ENCODE measurements at places on chromosomes 6 and 20. TPM values are rescaled to one million over a fixed set of nuclear protein-coding genes. Genes with fewer than 3 reads are reported as not detected.
A peak's percentile ranks its signal among the peaks of the same experiment; 100 is the strongest.

Gene PAK5
- total RNA-seq: 6.8 TPM

GRCh38 chr20:45100563-45101245, at the start of gene KCNS1:
TSS of gene KCNS1 (minus strand) at chr20:45101127. CDS start at chr20:45099236, 1,891 bp downstream.
- H3K36me3 ChIP-seq: no peaks in the 10 kb centered on the region
- peak; percentile 83 for DNase-seq
- H3K4me1 ChIP-seq: no peaks in the 10 kb centered on the region
- H3K27ac ChIP-seq: no peak within 1 kb of the TSS
- H3K4me3 ChIP-seq: no peak within 1 kb of the TSS
- H3K27me3 ChIP-seq: peaks cover 15% of the 10 kb centered on the region

Gene PI3
- not detected for total RNA-seq

- H3K4me3 ChIP-seq: no peak overlapping the region
- no peak for DNase-seq
- H3K27ac ChIP-seq: no peak overlapping the region
Measured at GRCh38 chr20:37228082-37228481, 33.5 kb downstream of the GHRH start.

Gene LCA5
- 5.3 TPM for total RNA-seq

Gene E2F3
- total RNA-seq: 10.1 TPM

Gene RBM24
- total RNA-seq: 4.9 TPM

DNA sequence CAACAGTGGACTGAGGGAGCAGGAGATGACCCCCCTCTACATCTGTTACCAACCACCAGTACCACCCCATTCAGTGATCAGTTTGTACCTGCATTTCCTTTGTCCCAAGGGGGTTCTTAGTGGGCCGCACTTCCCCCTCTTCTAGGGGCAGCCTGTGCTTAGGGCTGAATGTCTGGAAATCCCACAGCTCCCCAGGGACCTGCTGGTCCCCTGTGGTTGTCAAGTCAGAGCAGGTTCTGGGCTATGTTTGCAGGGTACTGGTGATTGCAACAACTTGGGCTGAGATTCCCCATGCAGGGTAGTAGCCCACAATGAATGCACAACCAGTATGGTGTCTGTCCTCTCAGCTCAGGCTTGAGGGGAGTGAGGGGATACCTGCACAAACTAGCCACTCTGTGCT, 39.7 kb upstream of the COL10A1 start:
- H3K27me3 ChIP-seq: no peaks in the 10 kb centered on the region
- no peak overlapping the region for H3K27ac ChIP-seq
- H3K4me1 ChIP-seq: no peaks in the 10 kb centered on the region
- H3K4me3 ChIP-seq: no peak overlapping the region
- peaks cover 6% of the 10 kb centered on the region for H3K36me3 ChIP-seq

Gene TNNC2
- 0.64 TPM for total RNA-seq

GRCh38 chr6:78631976-78632375, 235.4 kb upstream of the IRAK1BP1 start:
- H3K27me3 ChIP-seq: no peaks in the 10 kb centered on the region
- no peaks in the 10 kb centered on the region for H3K36me3 ChIP-seq
- no peaks in the 10 kb centered on the region for H3K4me1 ChIP-seq

DNA sequence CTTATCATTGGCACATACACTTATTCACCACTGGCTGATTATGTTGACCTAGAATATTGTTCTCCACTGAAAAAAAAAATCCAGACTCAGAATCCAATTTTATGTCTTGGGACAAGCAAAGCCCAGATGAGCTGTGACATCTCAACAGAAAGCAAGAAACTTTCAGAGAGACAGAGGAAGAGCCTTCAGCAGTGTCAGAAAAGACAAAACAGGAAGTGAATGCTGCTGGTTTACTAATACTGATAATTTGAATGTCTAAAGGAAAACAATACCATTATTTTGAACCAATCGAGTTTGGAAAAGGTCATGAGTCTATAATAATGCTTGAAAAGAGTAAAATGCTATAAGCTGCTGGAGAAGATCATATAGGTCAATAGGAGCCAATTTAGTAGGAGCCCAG, 179.8 kb upstream of the RIMS1 start:
- H3K27ac ChIP-seq: no peak overlapping the region
- DNase-seq: no peak
- H3K4me1 ChIP-seq: no peaks in the 10 kb centered on the region
- H3K27me3 ChIP-seq: peaks cover 1% of the 10 kb centered on the region
- H3K36me3 ChIP-seq: no peaks in the 10 kb centered on the region

- no peaks in the 10 kb centered on the region for H3K27me3 ChIP-seq
- no peak overlapping the region for H3K27ac ChIP-seq
- no peak overlapping the region for H3K4me3 ChIP-seq
- peaks cover 5% of the 10 kb centered on the region for H3K36me3 ChIP-seq
Measured at GRCh38 chr6:69816569-69816968, 19.8 kb upstream of the LMBRD1 start.

Gene NOX3
- total RNA-seq: not detected
